ENCODE measurements at places on chromosomes 1 and 21.

- DNase-seq = no peak
Observed at GRCh38 chr1:54653036-54653435, 11.4 kb downstream of the MROH7 start.

DNA sequence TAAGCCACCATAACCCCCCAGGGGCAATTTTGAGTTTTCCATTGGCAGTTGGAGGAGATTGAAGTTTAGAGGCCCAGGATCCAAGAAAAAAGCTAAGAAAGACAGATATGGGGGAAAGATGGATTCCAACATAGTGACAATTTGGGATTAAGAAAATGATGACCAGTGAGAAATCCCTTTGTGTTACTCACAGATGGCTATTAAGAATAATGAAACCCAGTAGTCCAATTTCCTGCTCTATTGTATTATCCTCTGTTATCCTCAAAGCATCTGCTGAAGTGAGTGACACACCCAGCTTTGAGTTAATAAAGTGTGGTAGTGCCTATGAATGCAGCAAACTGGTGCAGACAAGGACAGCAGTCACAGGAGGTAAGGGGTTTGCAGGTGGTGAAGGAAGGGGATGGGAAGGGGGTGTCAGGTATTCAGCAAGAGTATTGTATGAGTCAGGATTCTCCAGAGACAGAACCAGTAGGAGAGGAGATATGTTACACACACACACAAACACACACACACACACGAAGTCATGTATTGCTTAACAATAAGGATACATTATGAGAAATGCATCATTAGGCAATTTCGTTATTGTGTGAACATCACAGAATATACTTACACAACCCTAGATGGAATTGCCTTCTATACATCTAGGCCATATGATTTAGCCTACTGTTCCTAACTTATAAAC is 112.4 kb upstream of the VANGL1 start:
- DNase-seq = no peak

DNA sequence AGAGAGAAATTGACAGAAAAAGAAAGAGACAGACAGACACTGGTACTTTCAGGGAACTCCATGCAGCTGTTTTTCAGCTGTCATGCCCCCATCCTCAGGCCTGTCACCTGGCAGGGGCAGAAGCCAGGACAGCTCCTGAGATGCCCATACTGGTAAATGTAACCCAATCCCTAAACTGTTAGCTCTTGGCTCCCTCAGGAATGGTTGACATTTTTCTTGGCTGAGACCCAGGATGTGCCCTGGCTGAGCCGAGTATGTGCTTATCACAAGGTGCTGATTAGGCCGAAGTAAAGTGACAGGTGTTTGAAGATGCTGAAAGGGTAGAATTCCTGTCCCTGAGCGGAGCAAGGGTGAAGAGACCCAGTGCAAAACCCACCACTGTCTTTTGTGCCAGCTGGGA is 50.7 kb downstream of the PGM1 start:
- DNase-seq = no peak

DNA sequence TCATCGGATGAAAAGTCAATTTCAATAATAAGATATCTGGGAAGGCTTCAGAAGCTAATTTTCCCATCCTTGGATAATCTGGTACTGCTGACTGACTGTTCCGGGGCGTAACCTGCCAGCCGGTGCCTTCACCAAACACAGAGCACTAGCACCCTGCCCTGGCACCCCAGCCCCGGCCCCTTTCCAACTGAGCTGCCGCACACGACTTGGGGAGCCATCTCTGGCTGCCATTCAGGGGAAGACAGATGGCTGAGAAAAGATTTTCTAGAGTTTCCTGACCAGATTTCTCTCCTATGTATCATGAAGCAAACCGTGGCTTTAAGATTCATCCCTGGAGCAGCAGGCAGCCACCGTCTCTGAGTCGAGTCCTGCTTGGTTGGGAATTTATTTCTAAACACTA is 96.0 kb upstream of the SYT6 start:
- no peak for DNase-seq

DNA sequence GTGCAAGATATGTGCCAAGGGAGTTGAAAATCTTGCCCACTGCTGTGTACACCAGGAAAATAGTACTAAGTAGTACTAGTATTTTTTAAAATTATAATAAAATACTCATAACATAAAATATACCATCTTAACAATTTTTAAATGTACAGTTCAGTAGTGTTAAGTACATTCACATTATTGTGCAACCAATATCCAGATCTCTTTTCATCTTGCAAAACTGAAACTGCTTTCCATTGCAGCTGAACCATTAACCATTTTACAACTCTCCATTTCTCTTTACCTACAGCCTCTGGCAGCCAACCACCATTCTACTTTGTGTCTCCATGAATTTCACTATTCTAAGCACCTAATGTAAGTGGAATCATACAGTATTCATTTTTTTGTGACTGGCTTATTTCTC is 19.3 kb upstream of the RAB3GAP2 start:
- DNase-seq = no peak

- DNase-seq = no peak
Observed at GRCh38 chr1:186498695-186499389, 37.9 kb upstream of the PDC start.

GRCh38 chr1:153677718-153678518 is 570 bp upstream of the NPR1 start:
- DNase-seq = peak; percentile 77

- no peak for DNase-seq
Observed at GRCh38 chr1:34970220-34970735, 14.9 kb downstream of the TMEM35B start.

GRCh38 chr1:187985145-187985896 is 1156.6 kb downstream of the PLA2G4A start:
- no peak for DNase-seq

GRCh38 chr1:193589597-193590040 is 403.2 kb upstream of the B3GALT2 start:
- DNase-seq = no peak

Measured in H9 (cell line).